Retina (tissue), 1 donor: ENCODE measurements at places on chromosomes 7 and 10.

- peak; percentile 20 for DNase-seq
Measured at GRCh38 chr10:72298592-72299519, 25.1 kb downstream of the DDIT4 start.

DNA sequence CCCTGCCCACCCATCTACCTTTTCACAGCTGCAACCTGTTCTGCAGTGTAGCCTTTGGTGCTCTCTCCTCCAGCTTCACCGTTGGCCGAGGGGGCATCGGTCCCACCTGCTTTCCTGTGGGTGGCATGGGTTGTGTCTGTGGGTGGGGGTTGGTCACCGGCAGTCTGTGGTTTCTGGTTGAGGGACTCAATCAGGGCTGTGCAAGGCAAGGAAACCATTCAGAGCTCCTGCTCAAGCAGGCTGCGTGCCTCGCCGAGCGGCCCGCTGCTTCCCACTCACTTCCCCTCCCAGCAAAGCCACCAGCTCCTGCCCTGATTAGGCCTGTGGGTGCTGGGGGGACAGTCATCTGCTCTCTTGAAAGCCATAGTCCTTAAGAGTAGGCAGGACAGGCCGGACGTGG, 9.8 kb downstream of the DNAJB12 start:
- no peak for DNase-seq

DNA sequence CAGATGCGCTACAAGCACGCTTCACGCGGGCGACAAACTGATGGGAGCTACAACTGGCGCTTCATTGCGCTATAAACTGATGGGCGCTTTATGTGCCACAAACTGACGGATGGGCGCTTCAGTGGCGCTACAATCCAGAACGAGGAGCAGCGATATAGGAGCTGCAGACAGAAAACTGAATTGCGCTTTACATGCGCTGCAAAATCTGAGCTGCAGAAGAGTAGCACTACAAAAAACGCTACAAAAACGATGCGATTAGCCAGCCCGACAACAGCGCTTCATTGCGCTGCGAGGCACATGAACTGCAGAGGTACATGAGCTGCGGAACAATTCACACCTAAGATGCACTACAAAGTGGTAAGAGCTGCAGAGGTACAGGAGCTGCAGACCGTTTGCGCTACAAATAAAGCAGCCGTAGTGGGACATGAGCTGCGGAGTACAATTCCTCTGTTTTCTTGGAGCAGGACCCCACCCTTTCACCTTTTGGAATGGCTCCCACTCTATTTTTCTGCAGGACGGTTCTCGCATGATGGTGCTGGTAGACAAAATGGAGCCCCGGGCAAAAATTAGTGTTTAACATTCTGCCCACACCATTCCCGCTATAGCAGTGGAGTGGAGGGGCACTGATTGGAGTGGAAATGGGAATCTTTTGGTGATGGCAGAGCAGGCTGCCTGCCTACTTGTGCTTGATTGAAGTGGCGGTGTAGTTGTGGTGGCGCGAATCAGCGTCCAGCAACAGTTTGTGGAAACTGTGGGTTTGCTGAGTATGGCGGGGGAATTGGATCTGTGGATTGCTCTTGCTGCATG, 1.2 kb upstream of the SGCE start:
- peak; percentile 83 for DNase-seq

GRCh38 chr7:27424231-27424630, 181.6 kb downstream of the EVX1 start:
- DNase-seq, result no peak

DNA sequence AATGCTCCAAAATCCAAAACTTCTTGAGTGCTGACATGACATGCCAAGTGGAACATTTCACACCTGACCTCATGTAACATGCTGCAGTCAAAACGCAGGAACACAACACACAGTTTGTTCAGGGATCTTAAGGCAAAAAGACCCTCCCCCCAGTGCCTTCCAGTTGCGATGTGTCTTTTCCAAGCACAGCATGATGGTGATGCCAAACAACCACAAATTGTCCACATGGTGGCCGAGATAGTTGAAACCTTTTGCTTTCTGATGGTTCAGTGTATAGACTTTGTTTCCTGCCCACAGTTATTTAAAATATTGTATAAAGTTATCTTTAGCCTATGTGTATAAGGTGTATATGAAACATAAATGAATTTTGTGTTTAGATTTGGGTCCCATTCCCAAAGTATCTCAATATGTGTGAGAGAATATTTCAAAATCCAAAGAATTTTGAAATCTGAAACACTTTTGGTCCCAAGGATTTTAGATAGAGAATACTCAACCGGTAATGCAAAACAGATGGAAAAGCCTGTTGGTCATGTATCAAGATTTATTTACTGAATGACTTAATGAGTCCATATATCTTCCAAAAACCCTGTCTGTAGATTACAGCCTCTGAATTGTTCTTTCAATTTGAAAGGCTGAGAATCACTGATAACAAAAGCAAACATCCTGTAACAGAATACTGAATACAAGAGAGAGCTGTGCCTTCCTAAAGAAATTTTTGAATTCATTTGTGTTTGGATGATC, 93.4 kb upstream of the OIT3 start:
- DNase-seq, result no peak

GRCh38 chr7:92767437-92767836, 68.9 kb downstream of the CDK6 start:
- DNase-seq, result no peak

- DNase-seq, result peak; percentile 26
Measured at GRCh38 chr7:79308192-79308591, 145.3 kb downstream of the MAGI2 start.

GRCh38 chr7:57203161-57203791, 71.0 kb upstream of the ZNF479 start:
- no peak for DNase-seq
